Epithelial cell of proximal tubule (primary cell): ENCODE measurements at places on chromosomes 6 and 20. TPM values are rescaled to one million over a fixed set of nuclear protein-coding genes. Genes with fewer than 3 reads are reported as not detected.

- no peak for DNase-seq
Measured at GRCh38 chr6:150247803-150248202, 105.0 kb downstream of the PPP1R14C start.

GRCh38 chr6:14063756-14064155 is 53.8 kb upstream of the CD83 start:
- DNase-seq: no peak

- no peak for DNase-seq
Measured at GRCh38 chr20:11377761-11378160, 539.9 kb upstream of the BTBD3 start.

DNA sequence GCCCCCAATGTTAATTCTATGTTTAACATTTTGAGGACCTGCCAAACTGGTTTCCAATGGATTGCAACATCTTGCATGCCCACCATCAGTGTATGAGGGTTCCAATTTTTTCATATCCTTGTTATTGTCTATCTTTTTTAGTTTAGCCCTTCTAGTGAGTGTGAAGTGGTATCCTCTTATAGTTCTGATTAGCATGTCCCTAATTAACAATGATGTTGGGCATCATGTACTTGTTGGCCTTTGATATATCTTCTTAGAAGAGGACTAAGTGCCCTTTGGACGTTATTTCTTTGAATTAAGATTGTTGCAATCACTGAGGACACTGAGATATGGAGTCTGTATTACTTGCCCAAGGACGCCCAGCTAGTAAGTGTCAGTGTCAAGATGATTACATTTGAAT is 22.3 kb downstream of the GCNT2 start:
- no peak for DNase-seq

GLP1R gene
- total RNA-seq: 0.07 TPM in 1 of 2 replicates, not detected in the other

- no peak for DNase-seq
Measured at GRCh38 chr6:156016186-156016976, 560.7 kb upstream of the NOX3 start.

DNA sequence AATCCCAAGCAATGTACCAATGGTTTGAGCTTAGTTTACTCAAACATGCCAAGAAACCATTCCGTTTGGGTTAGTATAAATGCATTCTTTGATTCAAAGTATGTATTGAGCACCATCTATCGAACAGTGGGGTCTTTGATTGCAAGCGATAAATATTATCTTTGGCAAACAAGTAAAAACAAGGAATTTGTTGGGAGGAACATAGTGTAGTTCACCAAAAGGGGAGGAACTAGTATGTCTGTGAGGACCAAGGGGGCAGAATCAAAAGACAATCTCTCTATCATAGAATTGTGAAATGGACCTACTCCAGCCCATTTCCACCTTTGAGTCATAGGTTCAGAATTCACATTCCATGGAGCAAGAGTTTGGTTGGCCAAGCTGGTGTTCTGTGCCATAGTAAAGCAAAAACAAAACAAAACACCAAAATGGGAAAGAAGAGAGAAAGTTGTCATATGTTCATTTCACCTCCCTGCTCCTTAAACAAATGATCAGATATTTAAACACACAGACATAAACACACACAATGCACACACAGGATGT is 266.0 kb downstream of the TSHZ2 start:
- DNase-seq: no peak

POPDC3 gene
- total RNA-seq: 1.2 and 6.6 TPM in 2 replicates

DNA sequence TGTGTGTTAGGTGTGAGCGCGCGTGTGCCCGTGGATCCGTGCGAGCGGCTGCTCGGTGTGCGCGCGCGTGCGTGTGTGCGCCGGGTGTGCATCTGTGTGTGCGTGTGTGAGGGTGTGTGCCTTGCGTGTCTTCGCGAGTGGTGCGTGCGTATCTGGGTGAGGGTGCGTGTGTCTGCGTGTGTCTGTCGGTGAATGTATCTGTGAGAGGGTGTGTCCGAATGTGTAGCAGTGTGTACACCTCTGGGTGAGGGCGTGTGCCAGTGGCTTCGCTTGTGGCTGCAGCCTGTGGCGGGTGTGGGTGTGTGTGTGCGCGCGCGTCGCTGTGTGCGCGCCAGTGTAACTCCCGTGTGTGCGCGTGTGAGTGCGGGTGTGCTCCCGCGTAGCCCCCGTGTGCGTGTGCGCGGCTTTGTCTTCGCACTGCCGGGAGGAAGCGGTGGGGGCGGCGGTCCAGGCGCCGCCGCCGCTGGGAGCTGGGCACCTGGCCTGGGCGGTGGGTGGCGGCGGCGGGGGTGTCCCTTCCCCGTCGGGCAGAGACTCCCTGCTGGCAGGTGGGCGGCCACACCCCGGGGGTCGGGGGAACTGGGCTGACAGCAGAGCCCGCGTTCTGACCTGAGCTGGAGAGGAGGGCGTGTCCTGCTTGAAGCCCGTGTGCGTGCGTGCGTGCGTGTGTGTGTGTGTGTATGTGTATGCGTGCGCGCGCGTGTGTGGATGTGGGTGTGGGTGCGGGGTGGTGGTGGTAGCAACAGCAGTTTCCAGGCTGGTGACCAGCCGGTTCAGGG is 61.3 kb upstream of the EPB41L1 start:
- DNase-seq: no peak

NOX3 gene
- 0.07 TPM in 1 of 2 replicates, not detected in the other for total RNA-seq

KIF6 gene
- total RNA-seq: 0.22 and 0.69 TPM in 2 replicates

- DNase-seq: no peak
Measured at GRCh38 chr6:1574890-1575209, 34.9 kb upstream of the FOXC1 start.

TBXT gene
- not detected in 2 replicates for total RNA-seq

- no peak for DNase-seq
Measured at GRCh38 chr6:154638369-154638768, 94.8 kb upstream of the SCAF8 start.

FRK gene
- 2.0 and 8.1 TPM in 2 replicates for total RNA-seq

- DNase-seq: no peak
Measured at GRCh38 chr6:85944776-85945175, 302.1 kb upstream of the SYNCRIP start.

DNMT3B gene
- total RNA-seq: 14.2 and 21.2 TPM in 2 replicates

- no peak for DNase-seq
Measured at GRCh38 chr6:150204705-150205472, 62.0 kb downstream of the PPP1R14C start.

- no peak for DNase-seq
Measured at GRCh38 chr6:125906158-125906998, 50.2 kb upstream of the HINT3 start.

KIF25 gene
- not detected in 2 replicates for total RNA-seq

- DNase-seq: no peak
Measured at GRCh38 chr6:16498957-16499356, 260.6 kb downstream of the GMPR start.

DNA sequence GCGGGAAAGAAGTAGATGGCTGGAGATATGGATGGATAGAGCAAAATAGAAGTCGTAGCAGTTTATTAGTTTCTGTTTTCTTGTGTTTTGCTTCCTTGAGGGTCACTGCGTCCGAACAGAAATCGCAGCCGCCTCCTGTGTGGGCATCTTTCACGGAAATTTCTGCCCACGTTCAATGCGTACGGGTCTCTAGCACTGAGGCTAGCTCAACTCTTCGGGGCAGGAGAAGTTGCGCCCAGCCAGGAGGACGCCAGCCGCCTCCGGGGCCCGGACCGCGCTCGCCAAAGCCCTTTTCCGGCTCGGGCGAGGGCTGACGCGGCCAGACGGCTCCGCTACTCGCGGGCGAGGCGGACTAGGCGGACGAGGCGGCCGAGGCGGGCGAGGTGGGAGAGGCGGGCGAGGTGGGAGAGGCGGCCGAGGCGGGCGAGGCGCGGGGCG is 814 bp downstream of the TFAP2B start:
- DNase-seq: no peak

- no peak for DNase-seq
Measured at GRCh38 chr20:25695532-25696370, 902 bp downstream of the ZNF337 start.

GRCh38 chr6:112030961-112031660 is 22.8 kb upstream of the CCN6 start:
- no peak for DNase-seq

TBX18 gene
- 0.23 and 1.9 TPM in 2 replicates for total RNA-seq

CCM2L gene
- total RNA-seq: not detected in 2 replicates

EYS gene
- total RNA-seq: 0.06 and 0.07 TPM in 2 replicates

DNA sequence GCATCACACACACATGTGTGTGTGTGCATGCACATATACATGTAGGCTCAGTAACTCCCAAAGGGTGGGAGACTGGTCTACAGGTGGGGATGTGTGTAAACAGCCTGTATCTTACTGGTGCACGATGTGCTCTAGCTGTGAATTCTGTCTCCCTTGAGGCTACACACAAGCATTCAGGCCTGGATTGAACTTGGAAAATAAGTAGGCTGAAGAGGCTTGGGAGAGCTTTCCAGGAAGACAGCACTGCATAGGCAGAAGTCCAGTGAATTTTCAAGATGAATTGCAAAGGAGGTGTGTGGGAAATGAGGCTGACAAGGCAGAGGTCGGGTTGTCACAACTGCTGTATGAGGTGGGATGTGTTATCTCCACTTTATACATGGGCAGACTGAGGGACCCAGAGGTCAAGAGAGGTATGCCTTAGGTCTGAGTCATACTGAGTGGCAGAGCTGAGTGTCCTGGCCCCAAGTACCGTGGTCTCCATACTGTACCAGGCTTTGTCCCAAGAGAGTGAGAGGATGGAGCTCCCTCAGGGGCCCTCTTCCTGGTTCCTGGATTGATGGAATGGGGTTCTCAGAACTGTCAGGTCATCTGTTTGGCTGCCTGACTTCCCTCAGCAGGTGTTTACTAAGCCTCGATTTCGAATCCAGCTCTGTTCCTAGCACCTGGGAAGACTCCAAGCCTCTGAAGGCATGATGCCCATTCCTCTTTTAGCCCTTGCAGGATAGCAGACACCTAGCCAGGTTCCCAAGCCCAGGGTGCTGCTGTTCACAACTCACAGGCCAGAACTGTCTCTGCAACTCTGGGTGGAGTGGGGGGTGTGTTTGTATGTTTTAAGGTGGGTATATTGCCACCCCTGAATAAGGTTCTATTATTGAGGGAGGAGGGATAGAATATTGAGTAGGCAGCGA is 14.4 kb downstream of the SNPH start:
- no peak for DNase-seq

GRCh38 chr6:31943742-31944141 is 2.2 kb upstream of the CFB start:
- no peak for DNase-seq

DNA sequence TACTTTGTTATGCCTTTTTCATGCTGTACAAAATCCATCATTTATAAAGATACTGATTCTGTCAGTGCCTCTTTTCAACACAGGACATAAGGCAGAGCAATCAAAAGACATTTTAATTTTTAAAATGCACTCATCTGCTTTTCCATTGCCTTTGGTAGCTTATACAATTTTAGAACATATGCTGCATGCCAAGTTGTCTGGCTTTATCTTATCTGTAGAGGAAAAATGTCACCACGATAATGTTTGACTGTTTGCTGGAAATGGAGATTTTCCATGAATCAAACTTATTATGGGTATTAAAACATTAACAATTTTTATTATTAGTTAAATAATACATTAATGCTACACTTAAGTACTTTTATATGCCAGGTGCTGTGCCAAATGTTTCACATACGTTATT is 50.5 kb downstream of the NKAIN2 start:
- DNase-seq: no peak

ZNF391 gene
- total RNA-seq: 1.2 and 1.4 TPM in 2 replicates

HMGN4 gene
- total RNA-seq: 60.4 and 94.7 TPM in 2 replicates

DNA sequence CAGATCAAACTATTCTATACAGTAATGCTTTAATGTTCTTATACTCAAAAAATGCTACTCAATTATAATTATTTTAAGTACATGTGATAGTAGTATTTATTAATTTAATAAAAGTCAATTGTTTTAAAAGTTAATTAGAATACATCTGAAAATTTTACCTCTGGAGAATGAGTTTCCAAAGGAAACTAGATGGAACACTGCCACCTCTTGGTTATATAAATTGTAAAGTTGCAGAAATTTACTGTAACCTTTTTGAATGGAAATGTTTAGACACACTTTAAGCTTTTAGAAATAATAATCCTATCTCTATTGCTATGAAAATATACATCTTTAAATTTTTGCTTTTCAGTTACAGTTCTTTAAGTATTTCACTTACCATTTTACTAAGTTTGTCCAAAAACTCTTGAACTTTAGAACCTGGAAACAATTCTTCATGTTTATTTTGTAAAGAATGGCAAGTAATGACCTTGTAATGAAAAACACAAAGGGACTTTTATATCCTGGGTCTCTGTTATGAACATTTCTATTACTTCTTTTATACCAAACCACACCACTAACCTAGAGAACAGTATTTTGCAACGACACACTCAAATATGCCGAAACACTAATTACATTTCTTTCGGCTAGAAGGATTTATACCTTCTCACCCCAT is 10.9 kb upstream of the BMP5 start:
- DNase-seq: no peak

GRCh38 chr6:142918339-142919042 is 26.5 kb downstream of the HIVEP2 start:
- DNase-seq: no peak

- DNase-seq: no peak
Measured at GRCh38 chr6:160039441-160039840, 70.6 kb downstream of the IGF2R start.

DNA sequence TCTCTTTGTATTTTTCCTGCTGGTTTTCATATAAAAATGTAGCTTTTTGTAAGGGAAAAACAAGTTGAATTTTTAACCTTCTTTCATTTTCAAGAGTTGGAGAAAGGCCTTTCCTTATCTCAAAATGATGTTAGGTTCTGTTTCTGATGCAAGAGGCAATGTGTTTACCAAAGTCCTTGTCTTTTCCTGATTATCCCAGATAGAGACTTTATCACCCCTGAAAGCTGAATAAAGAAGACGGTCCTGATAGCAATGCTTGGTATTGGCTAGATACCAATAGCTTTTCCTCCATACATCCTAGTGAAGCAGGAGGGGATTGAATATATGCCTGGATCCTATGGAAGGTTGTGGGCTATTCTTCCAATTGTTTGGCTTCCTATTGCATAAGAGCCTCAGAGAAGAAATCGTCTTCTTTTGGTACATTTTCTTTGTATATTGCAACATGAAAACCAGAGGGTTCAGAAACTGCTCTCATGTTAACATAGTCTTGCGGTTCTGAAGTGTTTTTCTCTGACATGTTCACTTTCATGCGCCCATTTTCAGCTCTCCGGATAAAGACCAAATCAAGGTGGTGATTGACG is 5.5 kb downstream of the PNLDC1 start:
- DNase-seq: no peak

BHLHE23 gene
- not detected in 2 replicates for total RNA-seq

BTBD9 gene
- total RNA-seq: 2.9 TPM in 2 replicates

DNA sequence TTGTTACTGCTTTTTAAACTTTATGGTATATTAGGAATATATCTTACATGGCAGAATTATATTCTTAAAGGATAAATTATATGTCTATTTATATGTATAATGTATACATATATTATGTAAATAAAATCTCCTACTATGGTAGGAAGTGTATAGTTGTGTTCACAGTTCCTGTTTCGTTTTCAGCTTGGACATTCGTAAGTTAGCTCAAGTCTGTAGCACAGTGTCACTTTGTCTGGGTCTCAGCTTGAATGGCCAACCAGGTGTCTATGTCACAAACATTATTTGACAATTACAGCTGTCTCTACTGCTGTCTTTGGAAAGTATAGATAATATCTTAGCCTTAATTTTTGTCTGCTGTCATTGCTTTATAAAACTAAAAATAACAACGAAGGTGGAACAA is 303.9 kb downstream of the CDKAL1 start:
- no peak for DNase-seq
